ENCODE measurements at places on chromosomes 7 and 10. TPM values are rescaled to one million over a fixed set of nuclear protein-coding genes. Genes with fewer than 3 reads are reported as not detected.

Gene PODXL
- total RNA-seq, result 12.7 TPM

Gene PLA2G12B
- not detected for total RNA-seq

Gene CEP55
- 62.9 TPM for total RNA-seq

Gene ABI1
- 22.6 TPM for total RNA-seq

Gene GCK
- total RNA-seq, result not detected

Gene TMEM178B
- total RNA-seq, result 0.45 TPM

Gene C10orf67
- not detected for total RNA-seq

Gene HOXA7
- total RNA-seq, result not detected

Gene TFR2
- 0.04 TPM for total RNA-seq

Gene ZSWIM8
- total RNA-seq, result 41.4 TPM

Gene CALML3
- not detected for total RNA-seq
